ENCODE measurements at places on chromosomes 13 and 19.
A peak's percentile ranks its signal among the peaks of the same experiment; 100 is the strongest.

GRCh38 chr19:55677572-55678028 lies 2.6 kb downstream of the EPN1 start:
- no peak for DNase-seq

DNA sequence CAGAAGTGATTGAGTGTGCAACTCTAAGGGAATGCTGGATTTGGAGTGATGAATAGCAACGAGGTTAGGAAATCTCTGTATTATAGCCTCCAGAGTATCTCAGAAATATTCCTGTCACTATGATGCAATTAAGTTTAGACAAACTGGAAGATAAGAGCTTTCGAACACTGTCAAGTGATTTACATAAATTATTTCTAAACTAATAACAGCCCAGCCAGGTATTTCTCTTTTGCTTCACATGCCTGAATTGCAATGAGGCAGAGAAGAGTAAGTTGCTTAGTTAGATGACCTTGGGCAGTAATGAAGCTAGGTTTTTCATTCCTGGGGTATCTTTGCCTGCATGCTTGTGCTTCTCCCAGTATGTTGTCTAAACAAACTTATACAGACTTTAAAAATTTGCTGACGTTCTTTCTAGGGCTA lies 134.5 kb downstream of the LMO7 start:
- DNase-seq: no peak

DNA sequence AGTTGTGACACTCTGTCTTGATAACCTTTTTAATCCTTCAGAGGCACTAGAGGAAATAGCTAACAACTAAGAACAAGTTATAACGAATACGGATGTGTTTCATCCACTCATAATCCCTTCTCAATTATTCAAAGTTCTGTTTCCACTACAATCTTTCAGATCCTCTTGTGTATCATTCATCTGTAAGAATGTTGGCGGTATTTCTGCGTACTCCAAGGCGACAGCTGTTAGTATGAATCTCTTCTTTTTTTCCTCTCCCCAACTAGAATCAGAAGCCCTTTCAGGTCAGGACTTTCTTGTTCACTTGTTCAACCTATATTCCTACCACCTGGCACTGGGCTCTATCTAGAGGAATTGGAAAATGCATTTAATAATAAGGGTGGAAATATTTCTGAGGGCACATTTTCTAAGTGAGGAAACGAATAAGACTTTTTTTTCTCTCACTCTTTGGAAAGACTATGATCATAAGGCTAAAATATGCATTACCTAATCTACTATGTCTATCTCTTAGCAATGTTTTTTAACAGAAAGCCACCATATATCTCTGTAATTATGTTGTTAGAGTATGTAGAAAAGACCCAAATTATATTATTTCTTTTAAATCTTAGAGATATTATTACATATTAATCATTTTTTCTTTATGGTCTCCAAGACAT lies 492.9 kb downstream of the PCDH20 start:
- peak; percentile 6 for DNase-seq

- DNase-seq: peak; percentile 50
Observed at GRCh38 chr19:48506138-48506733, 5.4 kb downstream of the LMTK3 start.

DNA sequence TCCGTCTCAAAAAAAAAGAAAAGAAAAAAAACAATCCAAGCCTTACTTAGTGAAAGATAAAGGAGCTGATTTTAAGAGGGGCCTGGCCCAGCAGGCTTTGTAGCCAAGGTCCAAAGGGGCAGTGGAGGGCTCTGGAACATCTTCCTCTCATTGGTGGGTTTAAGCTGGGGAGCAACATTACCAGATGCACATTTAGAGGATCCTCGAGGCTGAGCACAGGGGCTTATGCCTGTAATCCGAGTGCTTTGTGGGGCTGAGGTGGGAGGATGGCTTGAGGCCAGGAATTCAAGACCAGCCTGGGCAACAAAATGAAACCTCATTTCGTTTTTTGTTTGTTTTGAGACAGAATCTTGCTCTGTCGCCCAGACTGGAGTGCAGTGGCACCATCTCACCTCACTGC lies 8.0 kb upstream of the TMEM160 start:
- peak; percentile 60 for DNase-seq

- no peak for DNase-seq
Observed at GRCh38 chr19:32566246-32566830, 14.7 kb upstream of the PDCD5 start.

DNA sequence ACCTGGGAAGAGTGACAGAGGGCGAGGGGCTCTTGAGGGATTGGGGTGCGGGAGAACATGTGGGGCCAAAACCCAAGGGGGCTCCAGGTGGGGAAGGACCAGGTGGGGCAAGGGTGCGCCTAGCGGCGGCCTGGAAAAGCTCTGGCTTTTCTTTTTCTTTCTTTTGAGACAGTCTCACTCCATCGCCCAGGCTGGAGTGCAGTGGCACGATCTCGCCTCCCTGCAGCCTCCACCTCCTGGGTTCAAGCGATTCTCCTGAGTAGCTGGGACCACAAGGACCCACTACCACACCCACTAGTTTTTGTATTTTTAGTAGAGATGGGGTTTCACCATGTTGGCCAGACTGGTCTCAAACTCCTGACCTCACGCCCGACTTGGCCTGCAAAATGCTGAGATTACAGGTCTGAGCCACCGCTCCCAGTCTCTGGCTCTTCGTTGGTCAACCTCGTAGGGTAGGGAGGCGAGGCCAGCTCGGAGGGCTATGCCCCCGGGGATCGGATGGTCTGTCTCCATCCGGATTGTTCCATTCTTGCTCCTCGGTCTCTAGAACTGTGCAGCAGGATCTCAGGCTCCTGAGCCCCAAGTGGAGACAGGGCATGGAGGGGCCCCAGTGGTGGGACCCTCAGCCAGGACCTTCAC lies 3.7 kb downstream of the GADD45B start:
- no peak for DNase-seq

DNA sequence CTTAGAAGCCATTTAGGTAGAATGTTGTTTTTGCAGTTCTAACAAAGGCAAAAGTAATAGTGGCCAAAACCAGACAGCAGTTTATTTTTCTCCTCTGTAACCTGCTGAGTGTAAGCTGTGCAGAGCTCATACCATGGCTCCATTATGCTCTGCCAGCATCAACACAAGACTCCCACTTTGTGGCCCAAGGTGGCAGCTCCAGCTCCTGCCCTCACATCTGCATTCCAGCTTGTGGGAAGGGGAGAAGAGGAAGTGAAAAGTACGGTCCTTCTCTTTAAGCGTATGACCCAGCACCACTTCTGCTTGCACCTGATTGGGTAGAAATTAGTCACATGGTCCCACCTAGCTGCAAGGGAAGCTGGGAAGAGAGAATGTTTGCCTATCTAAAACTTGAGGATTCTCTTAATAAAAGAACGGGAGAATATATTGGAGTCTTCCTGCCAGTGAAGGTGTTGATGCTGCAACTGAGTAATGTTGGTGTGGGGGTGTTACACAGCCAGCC lies 19.2 kb downstream of the ADGRE1 start:
- DNase-seq: no peak

- peak; percentile 96 for DNase-seq
Observed at GRCh38 chr19:33214596-33214995, 11.1 kb downstream of the SLC7A10 start.

GRCh38 chr13:46895381-46895780 lies 1.5 kb downstream of the HTR2A start:
- DNase-seq: no peak

GRCh38 chr19:2856457-2857050 lies 10.6 kb upstream of the ZNF556 start:
- DNase-seq: no peak

GRCh38 chr19:6216236-6216995 lies 63.4 kb downstream of the MLLT1 start:
- no peak for DNase-seq
